ENCODE measurements at places on chromosomes 2 and 18.

DNA sequence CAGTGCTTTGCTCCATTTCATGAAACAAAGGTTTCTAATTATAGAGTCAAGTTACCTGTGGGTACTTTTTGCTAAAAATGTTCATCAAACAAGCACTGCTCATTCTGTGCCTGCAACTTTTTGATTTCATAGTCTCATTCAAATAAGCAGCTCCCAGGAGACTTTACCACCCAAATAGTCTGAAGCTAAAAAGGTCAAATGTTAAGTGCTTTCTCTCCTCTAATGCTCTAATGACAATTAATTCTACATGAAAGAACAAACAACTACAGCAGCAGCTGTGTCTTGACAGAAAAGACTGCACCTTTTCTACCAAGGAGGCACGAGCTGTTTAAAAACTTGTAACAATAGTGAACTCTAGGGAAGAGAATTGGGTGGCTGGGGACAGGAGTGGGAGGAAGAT lies 65.3 kb downstream of the CCDC93 start:
- no peak for DNase-seq

DNA sequence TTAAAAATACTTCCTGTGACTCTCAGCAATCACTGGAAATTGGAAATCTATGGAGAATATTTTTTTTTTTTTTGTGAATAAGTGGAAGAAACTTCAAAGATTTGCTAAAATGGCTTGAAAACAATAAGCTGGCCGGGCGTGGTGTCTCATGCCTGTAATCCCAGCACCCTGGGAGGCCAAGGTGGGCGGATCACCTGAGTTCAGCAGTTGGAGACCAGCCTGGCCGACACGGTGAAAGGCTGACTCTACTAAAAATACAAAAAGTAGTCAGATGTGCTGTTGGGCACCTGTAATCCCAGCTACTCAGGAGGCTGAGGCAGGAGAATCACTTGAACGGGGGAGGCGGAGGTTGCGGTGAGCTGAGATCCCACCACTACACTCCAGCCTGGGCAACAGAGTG lies 155.5 kb upstream of the CAVIN2 start:
- DNase-seq = no peak

- no peak for DNase-seq
Observed at GRCh38 chr2:149056541-149057255, 18.2 kb downstream of the LYPD6B start.

GRCh38 chr2:100524331-100524730 lies 38.5 kb upstream of the PDCL3 start:
- DNase-seq = no peak

Data from muscle of back (tissue), 13 donors.